ENCODE measurements at places on chromosomes 7 and 10. TPM values are rescaled to one million over a fixed set of nuclear protein-coding genes. Genes with fewer than 3 reads are reported as not detected.

DNA sequence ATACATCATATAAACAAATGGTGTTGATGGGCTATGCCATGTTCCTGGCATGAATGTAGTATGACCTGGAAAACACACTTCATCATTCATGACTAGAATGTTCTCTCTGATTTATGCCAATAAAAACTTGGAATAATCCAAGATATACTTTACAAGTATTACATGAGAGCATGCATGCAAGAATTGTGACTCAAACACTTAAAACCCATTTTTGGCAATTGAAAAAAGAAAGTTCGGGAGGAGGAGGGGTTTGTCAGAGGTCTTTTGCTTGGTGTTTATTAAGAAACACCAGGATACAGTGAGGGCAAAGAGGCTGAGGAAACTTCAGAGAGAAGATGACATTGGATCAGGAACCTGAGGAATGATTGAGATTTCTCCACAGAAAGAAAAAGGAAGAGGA lies 10.2 kb upstream of the CUL1 start:
- no peak for DNase-seq

Gene CAV1
- total RNA-seq = 291 TPM

DNA sequence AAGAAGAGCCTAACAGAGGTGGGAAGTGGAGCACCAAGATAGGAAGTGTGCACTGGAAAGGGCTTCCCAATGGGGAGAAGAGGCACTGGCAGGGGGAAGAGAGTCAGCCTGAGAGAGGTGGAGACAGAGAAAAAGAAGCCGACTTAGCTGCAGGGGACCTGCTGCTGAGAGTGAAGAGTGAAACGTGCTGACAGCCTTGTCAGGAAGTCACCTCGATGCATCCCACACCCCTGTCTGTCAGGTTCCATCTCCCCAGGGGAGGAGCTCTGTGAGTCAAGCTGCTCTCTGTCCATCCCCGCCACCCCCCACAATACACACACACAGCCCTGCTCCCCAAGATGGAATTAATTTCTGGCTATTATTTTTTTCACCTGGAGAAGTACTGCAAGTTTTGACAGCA lies 14.0 kb downstream of the KAZALD1 start:
- no peak for DNase-seq

DNA sequence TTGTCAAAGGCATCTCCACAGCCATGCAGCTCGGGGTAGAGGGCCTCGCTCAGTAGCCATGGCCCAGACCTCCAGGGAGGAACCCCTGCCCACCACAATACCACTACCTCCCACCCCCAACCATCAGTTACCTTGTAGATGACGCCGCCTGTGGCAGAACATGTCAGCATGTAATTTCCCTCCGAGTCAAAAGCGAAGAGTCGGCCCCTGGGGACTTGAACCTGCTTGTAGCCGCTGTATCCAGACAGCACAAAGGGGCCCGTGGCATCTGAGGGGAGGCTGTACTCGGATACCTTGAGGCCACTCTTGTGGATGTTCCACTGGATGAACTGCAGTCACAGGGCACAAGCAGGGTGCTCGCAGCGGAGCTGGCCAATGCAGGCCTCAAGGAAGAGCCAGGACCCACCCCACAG lies 16.3 kb upstream of the CYREN start:
- peak; percentile 80 for DNase-seq

Gene TMEM229A
- total RNA-seq = 0.10 TPM

GRCh38 chr7:5677538-5678294 lies 103.7 kb downstream of the RNF216 start:
- peak; percentile 88 for DNase-seq

DNA sequence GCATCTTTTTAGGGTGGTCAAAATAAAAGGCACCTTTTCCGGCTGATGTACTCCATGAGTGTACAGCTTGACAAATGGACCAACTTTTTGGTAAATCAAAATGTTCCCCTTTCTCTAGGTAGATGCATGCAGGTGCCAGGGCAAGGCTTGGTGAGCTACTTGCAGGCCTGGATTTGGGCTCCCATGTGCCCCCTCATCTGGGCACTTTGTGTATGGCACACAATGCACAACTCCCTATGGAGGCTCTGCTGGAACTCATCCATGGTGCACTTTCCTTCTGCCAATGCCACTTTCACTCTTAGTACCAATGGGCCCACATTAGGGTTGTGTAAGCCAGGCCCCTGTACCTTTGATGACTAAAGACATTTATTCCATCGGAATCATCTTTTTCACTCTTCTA lies 300.8 kb downstream of the SDHAF3 start:
- no peak for DNase-seq

Gene POLR2J2
- 7.5 TPM for total RNA-seq

- no peak for DNase-seq
These were observed 9.0 kb downstream of the CUTC start for GRCh38 chr10:99740933-99741559.

Gene ABI1
- total RNA-seq = 42.6 TPM

GRCh38 chr10:21458126-21458871 lies 67.2 kb downstream of the SKIDA1 start:
- no peak for DNase-seq

Gene INSIG1
- 25.2 TPM for total RNA-seq

Gene DNAH11
- total RNA-seq = 0.51 TPM

Gene C10orf143
- total RNA-seq = 3.2 TPM

DNA sequence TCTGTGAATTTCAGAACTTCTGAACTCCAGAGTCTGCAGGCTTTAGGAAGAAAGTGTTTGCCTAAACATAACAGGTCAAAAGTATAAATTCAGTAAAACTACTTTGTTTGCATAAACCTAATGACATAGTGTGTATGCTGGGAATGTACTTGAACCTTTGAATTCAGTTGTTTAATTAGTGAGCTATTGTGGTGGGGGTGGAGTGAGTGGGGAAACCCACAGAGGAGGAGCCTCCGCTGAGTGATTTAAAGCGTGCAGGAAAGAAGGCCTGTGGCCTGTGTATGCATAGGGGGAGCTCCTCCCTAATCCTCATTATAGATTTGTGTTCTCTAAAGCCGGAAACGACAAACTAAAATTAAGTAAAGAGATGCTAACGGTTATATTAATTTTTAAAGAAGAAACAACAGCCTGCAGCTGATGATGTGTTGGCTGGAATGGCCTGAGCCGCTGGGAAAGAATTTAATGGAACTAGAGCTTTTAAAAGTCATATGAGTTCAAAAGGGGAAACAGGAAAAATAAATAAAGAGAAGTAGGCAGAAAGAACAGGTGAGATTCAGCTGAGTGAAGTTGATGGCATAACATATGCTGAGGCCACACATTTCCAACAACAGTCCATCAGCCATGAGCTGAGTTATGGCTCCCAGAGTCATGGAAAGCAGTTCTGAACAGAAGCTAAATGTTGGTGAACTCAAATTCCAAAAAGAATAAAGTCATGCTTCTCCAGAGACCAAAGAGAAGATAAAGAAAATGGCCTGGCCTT lies 595.0 kb downstream of the GRM8 start:
- no peak for DNase-seq

Gene FGFBP3
- total RNA-seq = 1.00 TPM

Gene CYP2C18
- not detected for total RNA-seq

DNA sequence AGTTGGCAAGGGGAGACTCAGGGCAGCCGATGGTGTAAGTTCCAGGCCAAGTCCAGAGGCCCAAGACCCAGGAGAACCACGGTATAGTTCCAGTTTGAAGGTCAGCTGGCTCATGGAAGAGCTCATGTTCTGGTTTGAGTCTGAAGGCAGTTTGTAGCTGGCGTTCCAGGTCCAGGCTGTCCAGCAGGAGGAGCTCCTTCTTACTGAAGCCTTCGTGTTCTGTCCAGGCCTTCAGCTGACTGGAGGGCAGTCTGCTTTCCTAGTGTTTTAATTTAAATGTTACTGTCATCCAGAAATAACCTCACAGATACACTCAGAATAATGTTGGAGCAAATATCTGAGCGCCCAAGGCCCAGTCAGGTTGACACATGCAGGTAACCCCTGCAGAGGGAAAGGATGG lies 4.2 kb downstream of the SUN1 start:
- DNase-seq = no peak

All from posterior vena cava (tissue), 2 donors.